CD4-positive, alpha-beta T cell treated with Interferon alpha-2 for 1 hour (primary cell): ENCODE measurements at places on chromosomes 2 and 18.

GRCh38 chr2:18845854-18846445 lies 256.6 kb upstream of the NT5C1B start:
- DNase-seq, result no peak

DNA sequence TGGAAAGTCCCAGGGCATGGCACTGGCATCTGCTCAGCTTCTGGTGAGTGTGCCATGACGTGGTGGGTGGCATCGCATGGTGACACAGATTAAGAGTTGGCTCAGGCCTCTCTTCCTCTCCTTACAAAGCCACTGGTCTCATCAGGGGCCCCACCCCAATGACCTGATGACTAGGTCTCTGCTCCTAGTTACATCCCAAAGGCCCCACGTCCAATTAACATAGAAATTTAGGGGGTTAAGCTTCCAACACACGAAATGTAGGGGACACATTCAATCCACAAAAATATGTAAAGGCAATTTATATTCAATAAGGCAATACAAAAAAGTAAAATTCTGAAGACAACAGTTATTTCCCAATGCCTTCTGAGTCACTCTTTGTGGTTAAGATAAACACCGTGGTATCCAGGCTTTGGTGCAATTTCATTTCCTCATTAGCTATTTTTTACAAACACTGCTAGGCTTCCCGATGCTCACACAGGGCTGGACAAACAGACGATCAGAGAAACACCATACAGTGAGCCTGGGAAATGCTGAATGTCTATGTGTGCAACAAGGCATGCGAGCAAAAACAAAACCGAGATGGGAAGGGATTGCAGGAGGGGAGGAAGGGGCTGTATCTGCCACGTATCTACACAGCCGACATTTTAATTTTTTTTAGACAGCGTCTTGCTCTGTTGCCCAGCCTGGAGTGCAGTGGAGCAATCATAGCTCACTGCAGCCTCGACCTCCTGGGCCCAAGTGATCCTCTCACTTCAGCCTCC lies 67.2 kb downstream of the MBP start:
- DNase-seq, result peak; percentile 59

- DNase-seq, result no peak
Measured at GRCh38 chr2:170282851-170283250, 104.9 kb downstream of the MYO3B start.

GRCh38 chr2:7819850-7820249 lies 862.0 kb upstream of the ID2 start:
- no peak for DNase-seq

DNA sequence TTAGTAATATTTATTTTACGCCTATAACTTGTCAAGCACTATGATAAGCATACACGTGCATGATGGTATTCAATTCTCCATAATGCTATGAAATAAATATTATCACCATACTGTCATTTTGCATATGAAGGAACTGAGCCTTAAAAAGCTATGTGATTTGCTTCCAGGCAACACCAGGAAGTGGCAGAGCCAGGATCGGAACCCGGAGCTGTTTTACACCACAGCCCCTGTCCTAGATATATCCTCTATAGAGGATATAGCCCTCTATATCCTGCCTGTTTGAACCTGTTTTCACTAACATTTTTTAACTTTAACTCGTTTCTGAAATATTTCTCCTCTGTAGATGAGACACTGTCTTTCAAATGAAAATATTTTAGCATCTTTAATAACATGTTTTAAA lies 690.0 kb downstream of the SATB2 start:
- no peak for DNase-seq

- no peak for DNase-seq
Measured at GRCh38 chr2:181814057-181814491, 77.5 kb upstream of the ITPRID2 start.

DNA sequence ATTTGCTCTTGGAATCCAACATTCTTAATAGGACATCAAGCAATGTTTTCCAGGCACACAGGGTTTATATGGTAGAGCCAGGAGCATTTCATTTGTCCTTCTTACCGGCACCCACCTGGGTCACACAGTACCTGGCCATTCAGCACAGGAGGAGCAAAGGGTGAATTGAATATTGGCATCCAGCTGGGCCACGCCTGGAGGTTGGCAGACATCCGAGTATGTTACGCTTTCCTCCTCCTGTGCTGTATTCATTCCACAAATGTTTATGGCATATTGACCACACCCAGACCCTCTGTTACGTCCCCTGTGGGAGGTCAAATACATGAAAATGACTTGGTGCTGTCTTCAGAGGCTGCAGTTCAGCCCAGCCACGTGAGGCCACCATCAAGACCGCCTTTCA lies 206.2 kb downstream of the RTP5 start:
- DNase-seq, result no peak

GRCh38 chr2:217277646-217278398 lies 418.0 kb upstream of the TNP1 start:
- no peak for DNase-seq

DNA sequence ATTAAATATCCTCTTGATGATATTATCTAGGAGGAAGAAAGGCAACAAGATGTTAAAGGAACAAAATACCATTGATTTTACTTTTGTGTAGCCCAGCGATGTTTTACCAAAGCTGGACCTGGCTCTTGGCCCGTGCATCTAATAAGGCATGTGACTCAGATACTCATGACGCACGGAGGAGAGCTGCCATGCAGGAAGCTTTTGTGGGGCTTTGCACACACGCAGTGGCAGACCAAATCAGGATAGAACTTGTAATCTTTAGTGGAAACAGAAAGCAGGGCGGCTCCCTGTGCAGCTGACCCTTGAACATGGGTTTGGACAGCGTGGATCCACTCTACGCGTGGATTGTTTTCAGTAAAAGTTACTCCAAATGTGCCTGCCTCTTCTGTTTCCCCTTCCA lies 190.0 kb downstream of the NAPG start:
- DNase-seq, result no peak

DNA sequence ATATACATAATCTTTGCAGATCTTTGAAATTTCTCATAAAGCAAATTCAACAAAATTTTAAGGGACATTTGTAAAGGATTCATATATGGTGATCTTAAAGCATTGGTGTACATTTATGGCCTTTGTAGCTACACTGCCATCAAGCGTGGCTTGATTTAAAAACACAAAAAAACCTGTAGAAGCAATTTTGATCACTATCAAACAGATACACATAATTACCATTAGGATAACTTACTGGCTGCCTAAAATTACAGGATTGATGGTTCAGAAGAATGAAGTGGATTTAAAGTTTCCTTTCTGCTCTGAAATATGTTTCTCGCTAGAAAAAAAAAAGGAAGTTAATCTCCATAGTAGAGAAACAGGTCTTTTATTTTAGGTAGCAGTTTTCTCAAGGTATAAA lies 31.4 kb downstream of the MAPRE2 start:
- DNase-seq, result no peak

GRCh38 chr2:11330457-11331142 lies 13.8 kb downstream of the ROCK2 start:
- DNase-seq, result no peak

GRCh38 chr2:37090019-37090477 lies 5.7 kb downstream of the GPATCH11 start:
- DNase-seq, result no peak

GRCh38 chr2:152861349-152861942 lies 143.0 kb downstream of the ARL6IP6 start:
- peak; percentile 0 for DNase-seq

- DNase-seq, result no peak
Measured at GRCh38 chr2:239252801-239253200, 148.0 kb downstream of the HDAC4 start.

- DNase-seq, result no peak
Measured at GRCh38 chr2:73759904-73760303, 20.0 kb downstream of the DUSP11 start.

DNA sequence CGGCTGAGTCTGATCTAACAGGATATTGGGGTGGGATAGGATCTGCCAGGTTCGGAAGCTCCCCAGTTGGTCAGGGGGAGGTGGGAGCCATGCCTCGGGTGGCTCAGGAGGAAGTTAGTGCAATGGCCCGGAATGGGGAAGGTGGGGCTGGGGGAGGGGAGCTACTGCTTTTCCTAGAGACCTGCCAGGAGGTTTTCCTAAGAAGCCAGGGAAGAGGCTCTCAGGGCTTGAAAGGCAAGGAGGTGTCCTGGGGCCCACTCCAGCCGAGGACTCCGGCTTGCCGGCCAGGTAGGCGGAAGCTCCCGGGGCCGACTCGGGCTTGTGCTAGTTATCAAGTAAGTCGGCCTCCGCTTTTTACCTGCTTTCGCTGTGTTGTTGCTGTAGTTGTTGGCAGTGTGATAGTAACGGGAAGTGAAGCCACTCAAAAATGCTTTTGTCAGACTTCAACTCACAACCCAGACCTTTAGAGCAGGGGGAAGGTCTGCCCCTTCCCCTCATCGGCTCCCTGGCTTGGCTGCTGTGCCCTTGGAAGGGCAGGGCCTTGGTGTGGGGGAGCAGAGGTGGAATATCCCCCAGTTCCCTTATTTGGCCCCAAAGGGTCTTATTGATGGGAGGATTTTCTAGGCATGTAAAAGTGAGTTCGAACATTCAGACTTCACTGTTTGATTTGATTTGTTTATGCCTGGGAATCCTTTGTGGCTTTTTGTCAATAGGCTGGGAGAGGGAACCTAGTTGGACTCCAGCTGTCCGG lies 5.4 kb downstream of the GDF7 start:
- DNase-seq, result no peak
